ENCODE measurements at places on chromosomes 4 and X.

DNA sequence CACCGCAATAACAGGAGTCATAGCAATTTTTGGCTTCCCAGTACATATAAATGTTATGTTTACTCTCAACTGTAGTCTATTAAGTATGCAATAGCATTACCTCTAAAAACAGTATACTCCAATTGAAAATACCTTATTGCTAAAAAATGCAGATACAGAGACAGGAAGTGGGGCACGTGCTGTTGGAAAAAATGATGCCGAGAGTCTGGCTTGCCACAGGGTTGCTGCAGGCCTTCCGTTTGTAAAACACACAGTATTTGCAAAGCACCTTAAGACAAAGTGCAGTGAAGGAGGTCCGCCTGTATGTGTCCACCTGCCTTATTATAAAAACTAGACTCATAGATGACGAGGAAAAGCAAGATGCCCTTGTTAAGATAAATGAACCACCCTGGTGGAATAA lies 23.5 kb downstream of the CD99 start:
- no peak for DNase-seq

DNA sequence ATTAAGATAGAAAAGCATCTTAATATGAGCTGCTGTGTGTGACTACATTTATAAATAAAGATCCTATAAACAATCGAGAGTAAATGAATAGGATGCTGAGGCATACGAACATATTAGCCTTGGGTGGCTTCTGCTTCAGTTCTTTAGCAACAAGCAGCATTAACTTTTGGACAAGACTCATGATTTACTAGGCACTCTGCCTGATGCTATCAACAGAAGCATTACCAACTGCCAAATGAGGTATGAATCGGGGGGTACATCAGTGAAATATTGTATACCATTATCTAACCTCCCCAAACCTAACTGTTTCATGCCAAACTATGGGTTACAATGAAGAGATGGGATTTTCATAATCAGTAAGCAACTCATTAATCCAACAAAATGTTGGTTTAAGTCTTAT lies 113.1 kb downstream of the RAB28 start:
- DNase-seq = no peak

DNA sequence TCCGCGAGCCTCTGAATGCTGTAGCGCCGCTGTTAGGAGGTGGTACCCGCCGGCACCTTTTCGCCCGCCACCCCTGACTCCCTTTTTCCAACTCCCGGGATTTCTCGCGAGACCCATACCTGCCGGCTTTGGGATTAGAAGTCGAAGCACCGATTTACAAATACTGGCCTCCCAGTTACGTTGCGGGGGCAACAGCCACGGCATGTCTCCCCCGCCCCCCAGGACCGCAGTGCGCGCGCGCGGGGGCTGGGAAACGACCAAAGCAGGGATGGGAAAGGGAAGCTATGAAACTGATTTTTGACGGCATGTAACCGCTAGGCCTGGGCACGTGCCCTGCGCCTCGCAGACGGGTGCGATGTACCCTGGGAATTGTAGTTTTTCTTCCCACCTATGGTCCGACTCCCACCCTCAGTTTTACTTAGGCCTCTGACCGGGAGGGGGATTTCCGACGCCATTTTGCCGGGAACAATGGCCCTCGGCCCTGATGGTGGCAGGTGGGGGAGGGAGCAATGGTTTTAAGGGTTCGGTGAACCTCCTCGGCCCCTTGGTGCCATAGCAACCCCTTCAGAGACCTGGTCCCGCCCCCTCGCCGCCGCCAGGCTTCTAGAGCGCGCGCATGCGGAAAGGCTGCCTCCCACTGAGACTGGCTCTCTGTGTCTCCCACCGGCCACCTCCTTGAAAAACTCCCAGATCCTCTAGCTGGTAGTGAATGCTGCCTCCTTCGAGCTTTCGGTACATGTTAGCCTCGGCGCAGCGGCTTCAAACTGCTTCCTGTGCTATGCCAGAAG lies 772 bp upstream of the WNK3 start:
- peak; percentile 13 for DNase-seq

- no peak for DNase-seq
These were observed 534.1 kb upstream of the AADAT start for GRCh38 chr4:170623899-170624298.

DNA sequence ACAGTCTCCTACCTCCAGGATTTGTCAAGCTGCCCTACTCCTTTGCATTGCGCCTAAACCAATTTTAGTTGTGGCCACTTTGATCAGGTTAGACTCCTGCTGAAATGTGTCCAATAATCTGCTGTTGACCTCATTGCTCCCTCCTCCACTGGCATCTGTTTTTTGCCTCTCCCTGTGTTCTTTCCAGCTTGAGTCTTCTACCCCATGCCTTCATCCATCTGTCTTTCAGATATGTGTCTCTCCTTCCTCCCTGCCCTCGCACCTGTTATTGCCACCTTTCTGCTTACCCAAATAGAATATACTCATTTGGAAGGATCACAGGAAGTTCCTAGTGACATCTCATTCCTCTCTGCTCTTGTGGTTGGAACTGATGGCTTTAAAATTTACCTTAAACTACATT lies 366.6 kb upstream of the CLNK start:
- no peak for DNase-seq

- DNase-seq = no peak
These were observed 33.2 kb upstream of the TBC1D14 start for GRCh38 chr4:6876440-6876839.

- no peak for DNase-seq
These were observed 49.7 kb upstream of the ANKRD17 start for GRCh38 chr4:73308286-73308685.

DNA sequence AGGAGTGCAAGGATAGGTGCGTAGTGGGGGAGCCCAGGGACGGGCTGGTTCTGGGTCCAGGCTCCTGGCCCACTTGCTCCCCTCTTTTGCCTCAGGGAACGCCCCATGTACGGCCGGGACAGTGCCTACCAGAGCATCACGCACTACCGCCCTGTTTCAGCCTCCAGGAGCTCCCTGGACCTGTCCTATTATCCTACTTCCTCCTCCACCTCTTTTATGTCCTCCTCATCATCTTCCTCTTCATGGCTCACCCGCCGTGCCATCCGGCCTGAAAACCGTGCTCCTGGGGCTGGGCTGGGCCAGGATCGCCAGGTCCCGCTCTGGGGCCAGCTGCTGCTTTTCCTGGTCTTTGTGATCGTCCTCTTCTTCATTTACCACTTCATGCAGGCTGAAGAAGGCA lies 1.7 kb downstream of the EMD start:
- DNase-seq = no peak

GRCh38 chr4:81503586-81503985 lies 31.9 kb upstream of the RASGEF1B start:
- DNase-seq = no peak

- no peak for DNase-seq
These were observed 593 bp upstream of the JAKMIP1 start for GRCh38 chr4:6200922-6201362.

DNA sequence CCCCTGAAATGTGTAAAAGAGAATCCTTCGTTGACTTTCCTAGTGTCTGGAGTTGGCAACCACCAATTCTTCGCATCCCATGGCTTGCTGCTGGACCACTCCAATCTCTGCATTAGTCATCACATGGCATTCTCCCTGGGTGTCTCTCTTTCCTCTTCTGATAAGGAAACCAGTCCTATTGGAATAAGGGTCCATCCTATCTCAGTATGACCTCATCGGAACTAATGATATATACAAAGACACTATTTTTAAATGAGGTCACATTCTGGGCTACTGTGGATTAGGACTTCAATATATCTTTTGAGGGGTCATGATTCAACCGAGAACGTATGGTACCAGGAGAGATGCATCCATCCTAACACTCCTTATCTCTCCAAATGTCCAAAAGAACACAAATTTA lies 259.1 kb upstream of the CPEB2 start:
- no peak for DNase-seq

DNA sequence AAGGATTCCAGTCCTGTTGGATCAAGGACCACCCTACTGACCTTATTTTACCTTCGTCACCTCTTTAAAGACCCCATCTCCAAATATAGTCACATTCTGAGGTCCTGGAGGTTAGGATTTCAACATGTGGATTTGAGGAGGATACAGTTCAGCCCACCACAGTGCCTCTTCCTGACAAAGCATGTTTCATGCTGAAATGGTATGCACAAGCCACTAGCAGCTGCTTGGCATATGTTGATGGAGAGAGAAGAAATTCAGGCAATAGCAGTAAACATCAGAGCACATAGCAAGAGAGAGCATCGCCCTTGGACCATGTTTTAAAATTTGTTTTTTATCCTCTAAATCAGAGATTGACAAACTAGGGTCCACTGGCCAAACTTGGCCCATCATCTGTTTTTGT lies 172.1 kb downstream of the PRKX start:
- DNase-seq = no peak

DNA sequence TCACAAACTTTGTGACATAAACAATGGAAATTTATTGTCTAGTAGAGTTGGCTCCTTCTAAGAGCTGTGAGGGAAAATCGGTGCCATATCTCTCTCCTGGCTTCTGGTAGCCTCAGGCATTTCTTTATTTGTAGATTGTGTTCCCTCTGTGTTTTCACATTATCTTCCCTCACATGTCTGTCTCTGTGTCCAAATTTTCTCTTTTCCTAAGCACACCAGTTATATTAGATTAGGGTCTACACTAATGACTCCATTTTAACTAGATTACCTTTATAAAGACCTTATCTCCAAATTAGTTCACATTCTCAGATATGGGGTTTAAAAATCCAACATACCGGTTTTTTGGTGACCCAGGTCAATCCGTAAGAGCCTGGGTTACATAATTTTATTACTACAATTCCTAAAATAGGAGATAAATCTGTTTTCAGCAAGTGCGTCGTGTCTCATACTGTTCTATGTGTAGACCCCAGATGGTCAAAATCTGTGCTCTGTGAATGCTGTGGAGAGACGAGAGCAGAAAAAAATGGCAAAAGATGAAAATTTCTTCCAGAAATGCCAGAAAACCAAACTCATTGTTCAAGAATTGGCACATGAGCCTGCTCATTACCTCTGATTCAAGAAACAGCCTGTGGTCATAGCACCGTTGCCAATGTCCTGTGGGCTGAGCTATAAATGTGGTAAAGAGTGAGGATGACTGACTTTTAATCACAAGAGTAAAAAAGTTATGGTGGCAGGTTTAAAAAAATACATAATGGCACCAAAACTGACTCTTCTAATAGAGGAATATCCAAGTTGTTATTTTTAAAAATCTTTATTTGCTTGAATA lies 574.7 kb downstream of the PCDH7 start:
- DNase-seq = no peak

DNA sequence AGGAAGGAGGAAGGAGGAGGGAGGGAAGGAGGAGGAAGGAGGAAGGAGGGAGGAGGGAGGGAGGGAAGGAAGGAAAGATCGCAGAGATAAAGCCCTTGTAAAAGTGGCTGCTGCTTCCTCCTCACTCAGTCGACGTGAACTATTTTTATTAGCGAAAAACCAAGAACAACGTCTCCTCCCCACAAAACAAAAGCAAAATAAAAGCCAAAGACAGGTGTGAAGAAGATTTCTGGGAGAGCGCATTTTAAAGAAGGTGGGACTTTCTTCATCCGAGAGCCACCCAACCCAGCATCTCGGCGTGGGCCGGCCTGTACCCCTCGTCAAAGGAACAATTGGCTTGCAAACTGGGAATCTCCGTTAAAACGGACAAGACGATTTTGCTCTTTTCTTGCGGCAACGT lies 40.7 kb upstream of the ASMTL start:
- DNase-seq = no peak

- DNase-seq = no peak
These were observed 2.9 kb upstream of the ARX start for GRCh38 chrX:25018682-25019081.

- DNase-seq = no peak
These were observed 447.5 kb upstream of the RASGEF1B start for GRCh38 chr4:81919223-81919622.

DNA sequence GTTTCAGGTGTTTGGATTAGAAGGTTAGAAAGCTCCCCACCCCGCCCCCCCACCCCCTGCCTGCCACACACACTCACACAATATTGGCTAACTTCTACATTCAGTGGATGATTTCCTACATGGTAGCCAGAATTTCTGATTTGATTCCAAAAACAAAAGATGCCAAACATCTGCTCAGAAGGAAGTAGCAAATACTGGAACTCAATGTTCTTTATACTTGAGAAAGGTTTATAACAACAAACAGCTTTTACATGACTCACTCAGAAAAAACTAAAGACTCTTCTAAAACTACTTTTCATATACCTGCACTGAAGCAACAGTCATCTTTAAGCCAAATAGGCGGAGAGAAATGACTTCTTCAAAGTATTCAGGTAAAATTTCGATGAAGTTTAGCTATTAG lies 750.5 kb upstream of the POU3F4 start:
- DNase-seq = no peak
